ENCODE measurements at places on chromosomes 11 and 22.

DNA sequence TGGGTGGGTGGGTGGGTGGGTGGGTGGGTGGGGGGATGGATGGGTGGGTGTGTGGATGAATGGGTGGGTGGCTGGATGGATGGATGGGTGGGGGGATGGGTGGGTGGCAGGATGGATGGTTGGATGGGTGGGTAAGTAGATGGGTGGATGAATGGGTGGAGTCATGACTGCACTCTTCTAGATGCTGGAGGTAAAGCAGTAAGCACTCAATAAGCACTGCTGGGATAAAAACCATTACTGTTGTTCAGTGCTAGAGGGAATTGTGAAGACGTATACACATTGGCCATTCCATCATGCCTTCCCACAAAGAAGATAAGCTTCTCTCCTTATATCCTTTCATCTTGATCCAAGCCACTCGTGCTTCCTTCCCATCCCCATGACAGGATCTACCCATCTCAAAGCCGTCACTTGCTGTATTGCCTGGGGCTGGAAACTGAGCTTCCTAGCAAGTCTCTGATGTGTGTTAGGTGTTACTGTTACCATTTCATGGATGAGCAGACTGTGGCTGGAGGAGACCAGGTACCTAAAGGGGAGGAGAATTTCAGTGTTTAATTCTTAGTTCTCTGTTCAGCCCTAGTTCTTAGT lies 74.8 kb downstream of the MICAL2 start:
- DNase-seq: no peak

DNA sequence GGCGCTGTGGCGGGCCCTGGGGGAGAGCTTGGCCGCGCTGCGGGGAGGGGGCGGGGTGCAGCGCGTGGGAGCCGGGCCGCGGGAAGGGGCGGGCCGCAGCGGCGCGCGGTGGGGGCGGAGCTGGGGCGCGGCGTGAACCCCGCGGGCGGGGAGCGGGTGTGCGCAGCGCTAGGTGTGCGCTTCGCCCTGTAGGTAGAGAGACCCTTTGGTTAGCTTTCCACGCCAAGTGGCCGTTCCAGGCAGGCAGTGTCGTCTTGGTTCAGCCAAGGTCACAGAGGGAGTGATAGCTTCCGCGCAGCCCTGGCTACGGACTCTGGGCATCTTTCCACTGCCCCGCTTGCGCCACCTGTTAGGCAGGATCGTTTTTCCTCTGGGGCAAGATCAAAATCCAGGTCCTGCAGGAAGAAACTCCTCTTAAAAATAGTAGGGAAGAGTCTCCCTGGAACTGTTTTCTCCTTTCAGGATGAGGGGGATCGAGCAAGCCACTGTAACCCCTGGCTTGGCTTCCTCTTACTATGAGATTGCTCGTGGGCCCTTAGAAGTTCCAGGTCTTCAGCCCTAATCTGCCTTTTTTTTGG lies 434 bp downstream of the BANF1 start:
- peak; percentile 55 for DNase-seq

- no peak for DNase-seq
Observed at GRCh38 chr11:60982184-60982583, 10.7 kb downstream of the CD6 start.

DNA sequence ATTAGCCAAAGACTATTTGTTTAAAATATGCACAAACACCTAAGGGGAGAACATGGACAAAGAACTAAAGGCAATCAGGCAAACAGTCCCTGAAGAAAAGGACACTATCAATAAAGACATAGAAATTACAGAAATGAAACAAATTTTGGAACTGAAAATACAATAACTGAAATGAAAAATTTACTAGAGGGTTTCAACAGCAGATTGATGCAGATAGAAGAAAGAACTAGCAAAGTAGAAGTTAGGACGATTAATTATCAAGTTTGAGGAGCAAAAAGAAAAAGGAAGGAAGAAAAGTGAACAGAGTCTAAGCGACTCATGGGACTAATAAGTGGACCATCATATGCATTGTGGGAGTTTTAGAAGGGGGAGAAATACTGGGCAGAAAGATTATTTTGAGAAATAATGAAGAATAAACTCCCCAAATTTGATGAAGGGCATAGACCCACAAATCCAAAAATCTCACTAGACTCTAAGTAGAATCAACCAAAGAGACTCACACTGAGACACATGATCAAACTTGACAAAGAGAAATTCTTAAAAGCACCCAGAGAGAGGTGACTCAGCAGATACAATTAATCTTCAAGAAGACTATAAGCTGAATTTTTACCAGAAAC lies 62.9 kb downstream of the JAM3 start:
- DNase-seq: no peak

GRCh38 chr22:35839841-35840301 lies 122.2 kb downstream of the APOL5 start:
- no peak for DNase-seq

DNA sequence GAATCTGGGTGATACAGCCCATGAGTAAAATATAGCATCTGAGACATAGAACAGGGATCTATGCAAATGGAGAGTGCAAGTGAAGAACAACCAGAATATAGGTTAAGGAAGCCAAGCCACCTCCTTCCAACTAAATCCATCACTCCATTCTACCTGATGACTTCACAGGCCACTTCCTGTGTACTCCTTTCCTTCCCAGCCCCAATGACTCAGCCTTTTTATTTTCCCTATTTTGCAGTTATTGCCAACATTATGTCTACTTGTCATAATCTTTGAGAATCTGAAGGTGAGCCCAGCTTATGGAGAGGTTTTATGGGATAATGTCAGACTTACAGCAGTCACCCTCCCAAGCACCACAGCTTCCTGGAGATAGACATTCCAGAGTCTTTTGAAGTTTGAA lies 1.4 kb upstream of the OR52M1 start:
- no peak for DNase-seq

DNA sequence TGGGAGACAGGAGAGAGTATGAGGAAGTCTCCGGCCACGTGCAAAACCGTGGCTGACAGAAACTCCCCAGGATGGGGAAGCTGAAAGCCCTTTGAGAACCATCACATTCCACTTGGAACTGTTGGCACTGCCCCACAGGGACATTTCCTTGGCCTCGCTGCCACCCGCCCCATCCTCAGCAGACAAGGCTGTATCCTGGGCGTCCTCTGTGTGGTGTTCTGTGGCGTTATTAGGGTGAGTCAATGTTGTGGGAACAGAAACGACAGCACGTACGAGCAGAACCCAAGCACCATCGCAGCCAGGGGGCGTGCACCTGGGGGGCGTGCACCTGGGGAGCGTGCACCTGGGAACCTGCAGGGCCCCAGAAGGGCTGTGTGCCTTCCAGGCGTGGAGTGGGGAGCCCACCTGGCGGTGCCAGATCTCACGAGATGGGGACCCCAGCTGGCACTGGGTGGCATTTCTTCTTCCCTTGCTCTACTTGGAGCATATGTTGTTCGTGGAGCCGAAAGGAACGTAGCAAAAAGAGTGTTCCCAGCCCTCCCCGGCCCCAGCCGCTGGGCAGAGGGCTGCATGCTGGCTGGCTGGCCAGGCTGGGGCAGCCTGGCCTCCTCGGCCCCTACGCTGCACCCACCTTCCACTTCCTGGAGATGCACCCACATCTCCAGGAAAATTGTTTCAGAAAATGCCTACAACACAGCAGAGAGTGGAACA lies 35.4 kb downstream of the NFAM1 start:
- DNase-seq: peak; percentile 71

GRCh38 chr22:44689173-44689572 lies 12.8 kb upstream of the PRR5 start:
- DNase-seq: no peak

- DNase-seq: no peak
Observed at GRCh38 chr22:41057076-41057475, 35.3 kb upstream of the EP300 start.
